NCI-H187 treated with DMSO at 0.1 percent for 48 hours (cell line): ENCODE measurements at places on chromosomes 7 and 10.

DNA sequence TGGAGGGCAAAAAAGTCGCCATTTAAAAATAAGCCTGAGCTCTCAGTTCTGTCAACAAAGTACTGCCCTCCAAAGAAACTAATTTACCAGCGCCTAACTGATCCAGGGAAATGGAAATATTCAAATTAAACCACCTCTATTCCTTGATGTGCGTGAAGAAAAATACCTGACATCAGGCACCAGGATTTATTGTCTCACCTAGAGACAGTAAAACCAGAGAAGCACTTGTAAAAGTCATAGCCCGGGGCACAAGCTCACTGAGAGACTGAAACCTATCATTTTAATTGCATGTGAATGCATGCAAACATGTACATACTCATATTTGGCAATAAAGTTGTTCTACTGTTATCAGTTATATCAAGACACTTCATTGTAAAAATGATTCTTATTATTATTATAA is 147.3 kb upstream of the VSTM2A start:
- DNase-seq, result no peak

GRCh38 chr7:123600876-123601275 is 745 bp upstream of the ASB15 start:
- no peak for DNase-seq

- DNase-seq, result no peak
Observed at GRCh38 chr7:46660402-46660980, 739.4 kb upstream of the IGFBP3 start.

GRCh38 chr10:88253-88652 is 39.2 kb upstream of the TUBB8 start:
- DNase-seq, result no peak

DNA sequence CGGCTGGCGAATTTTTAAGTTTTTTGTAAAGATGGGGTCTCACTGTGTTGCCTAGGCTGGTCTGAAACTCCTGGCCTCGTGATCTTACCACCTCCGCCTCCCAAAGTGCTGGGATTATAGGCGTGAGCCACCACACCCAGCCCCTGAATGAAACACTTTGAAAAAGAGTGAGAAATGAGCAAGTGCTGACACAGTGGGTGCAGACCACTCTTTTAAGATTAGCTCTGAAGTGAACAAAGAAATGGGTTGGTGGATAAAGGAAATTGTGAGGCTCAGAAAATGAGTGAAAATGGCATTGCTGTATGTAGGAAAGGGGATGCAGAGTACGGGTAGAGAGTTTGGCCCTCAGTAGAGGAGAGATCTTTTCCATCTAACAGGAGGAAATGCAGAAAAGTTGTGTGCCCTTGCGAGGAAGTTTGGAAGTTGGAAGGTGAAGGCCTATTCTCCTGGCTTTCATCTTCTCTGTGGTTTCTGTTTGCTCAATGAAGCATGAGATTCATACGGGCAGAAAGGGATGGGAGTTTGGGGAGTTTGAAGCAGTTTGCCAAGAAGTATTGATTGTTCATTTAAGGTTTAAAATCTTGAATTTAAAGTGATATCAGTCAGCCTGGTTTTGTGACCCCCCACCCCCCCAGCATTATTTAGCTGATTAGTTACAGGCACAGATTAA is 11.0 kb downstream of the MAPK8 start:
- no peak for DNase-seq

GRCh38 chr10:42753507-42754154 is 29.0 kb upstream of the BMS1 start:
- DNase-seq, result no peak

DNA sequence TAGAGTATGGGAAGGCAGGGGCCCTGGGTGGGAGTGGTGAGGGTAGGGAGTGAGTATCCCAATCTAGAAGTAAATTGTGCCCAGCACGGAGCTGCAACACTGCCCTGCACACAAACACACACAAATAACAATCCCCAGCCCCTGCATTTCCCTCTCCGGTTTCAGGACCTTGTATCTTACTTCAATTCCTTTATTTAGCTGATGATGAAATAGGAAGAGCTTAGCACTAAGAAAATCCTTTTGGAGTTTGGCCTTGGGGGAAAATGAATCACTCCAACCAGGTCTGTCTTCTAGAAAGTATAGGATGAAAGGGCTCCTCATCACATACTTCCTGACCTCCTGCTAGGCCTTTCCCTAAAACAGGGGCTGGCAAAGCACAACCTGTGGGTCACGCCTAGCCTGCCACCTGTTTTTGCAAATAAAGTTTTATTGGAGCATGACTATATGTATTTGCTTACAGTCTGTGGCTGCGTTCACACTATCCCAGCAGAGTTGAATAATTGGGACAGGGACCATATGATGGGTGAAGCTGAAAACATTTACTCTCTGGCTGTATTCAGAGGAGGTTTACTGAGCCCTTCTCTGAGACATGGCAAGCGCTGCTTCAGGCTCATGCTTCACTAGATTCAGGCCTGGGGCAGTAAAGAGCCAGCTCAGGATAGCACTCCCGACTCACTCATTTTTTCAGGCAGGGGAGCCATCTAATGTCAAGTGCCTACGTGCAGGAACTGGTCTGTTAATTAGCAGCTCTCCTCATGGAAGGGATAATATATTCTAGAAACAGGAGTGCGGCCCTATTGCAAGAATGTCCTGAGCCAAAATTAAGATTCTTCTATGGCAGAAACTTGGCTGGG is 111.0 kb downstream of the EGFR start:
- DNase-seq, result no peak

DNA sequence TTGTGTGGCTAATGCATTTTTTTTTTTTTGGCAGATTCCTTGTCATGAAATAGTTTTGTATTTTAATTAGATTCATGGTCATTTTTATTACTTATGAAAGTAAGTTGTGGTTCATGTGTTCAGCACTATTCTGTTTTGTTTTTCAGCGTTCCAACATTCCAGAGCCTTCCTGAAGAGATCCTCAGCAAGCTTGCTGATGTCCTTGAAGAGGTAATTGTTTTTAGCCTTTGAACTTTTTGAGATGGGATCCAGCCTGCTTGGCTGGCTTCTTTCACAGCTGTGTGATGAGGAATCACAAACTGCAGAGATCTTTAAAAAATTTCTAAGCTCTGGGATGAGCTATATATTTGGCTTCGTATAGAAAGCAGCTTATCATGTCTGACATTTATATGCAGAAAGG is 208.0 kb upstream of the CSTF2T start:
- DNase-seq, result no peak

DNA sequence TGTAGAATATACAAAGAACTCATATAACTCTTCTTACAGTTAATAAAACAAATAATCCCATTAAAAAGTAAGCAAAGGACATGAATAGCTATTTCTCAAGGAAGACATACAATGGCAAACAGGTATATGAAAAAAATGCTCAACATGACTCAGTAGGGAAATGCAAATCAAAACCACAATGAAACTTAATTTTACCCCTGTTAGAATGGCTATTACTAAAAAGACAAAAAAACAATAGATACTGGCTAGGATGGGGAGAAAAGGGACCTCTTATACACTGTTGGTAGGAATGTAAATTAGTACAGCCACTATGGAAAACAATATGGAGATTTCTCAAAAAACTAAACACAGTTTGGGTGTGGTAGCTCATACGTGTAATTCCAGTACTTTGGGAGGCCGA is 37.8 kb downstream of the HERPUD2 start:
- no peak for DNase-seq

- no peak for DNase-seq
Observed at GRCh38 chr10:60454336-60454735, 64.7 kb upstream of the ANK3 start.

- no peak for DNase-seq
Observed at GRCh38 chr7:117323851-117324711, 1.2 kb upstream of the WNT2 start.

DNA sequence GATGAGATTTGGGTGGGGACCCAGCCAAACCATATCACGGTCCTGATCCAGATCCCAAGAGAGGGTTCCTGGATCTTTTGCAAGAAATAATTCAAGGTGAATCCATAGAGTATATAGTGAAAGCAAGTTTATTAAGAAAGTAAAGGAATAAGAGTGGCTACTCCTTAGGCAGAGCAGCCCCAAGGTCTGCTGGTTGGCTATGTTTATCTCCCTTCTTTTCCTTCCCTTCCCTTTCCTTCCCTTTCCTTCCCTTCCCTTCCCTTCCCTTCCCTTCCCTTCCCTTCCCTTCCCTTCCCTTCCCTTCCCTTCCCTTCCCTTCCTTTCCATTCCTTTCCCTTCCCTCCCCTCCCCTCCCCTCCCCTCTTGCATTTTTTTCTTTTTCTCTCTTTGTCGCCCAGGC is 35.2 kb downstream of the OTUD1 start:
- no peak for DNase-seq

- DNase-seq, result no peak
Observed at GRCh38 chr10:3692387-3692999, 92.5 kb downstream of the KLF6 start.

DNA sequence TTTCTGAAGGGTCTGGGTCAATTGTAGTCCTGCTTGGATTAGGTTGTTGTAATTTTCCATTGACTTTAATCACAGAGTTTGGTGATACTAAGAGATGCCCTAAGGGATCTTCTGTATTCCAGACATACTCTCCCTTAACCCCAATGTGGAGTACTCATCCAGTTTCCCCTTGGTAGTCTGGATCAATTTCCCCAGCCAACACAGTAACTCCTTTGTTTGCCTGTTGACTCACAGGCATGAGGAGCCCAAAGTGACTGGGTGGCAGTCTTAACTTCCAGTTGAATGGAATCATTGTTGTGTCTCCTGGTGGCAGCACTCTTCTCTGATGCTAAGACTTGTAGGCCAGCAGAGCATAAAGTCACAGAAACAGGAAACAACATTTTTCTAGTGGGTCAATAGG is 41.5 kb upstream of the PIK3CG start:
- no peak for DNase-seq

- no peak for DNase-seq
Observed at GRCh38 chr7:110156511-110156910, 934.4 kb upstream of the LRRN3 start.

GRCh38 chr7:4774658-4775249 is 669 bp upstream of the AP5Z1 start:
- no peak for DNase-seq

- no peak for DNase-seq
Observed at GRCh38 chr7:123023126-123023525, 27.6 kb upstream of the TAS2R16 start.

GRCh38 chr10:51257511-51258248 is 183.4 kb downstream of the PRKG1 start:
- DNase-seq, result no peak

- DNase-seq, result no peak
Observed at GRCh38 chr7:76316984-76317781, 14.7 kb downstream of the HSPB1 start.

DNA sequence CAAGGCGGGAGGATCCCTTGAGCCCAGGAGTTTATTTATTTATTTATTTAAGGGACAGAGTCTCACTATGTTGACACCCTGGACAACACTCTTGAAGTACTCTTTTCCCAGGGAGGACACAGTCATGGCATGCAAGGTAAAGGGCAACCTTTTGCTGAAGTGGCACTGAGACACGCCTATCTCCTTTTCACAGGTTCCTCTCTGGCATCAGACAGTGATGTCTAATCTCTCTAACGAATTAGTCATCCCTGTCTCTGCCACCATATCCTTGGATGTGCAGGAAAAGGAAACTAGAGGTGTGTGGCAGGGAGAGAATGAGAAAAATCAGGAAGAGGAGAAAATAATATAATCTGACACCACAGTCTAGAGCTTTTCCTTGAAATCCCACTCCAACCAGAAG is 19.5 kb downstream of the CPVL start:
- DNase-seq, result no peak

DNA sequence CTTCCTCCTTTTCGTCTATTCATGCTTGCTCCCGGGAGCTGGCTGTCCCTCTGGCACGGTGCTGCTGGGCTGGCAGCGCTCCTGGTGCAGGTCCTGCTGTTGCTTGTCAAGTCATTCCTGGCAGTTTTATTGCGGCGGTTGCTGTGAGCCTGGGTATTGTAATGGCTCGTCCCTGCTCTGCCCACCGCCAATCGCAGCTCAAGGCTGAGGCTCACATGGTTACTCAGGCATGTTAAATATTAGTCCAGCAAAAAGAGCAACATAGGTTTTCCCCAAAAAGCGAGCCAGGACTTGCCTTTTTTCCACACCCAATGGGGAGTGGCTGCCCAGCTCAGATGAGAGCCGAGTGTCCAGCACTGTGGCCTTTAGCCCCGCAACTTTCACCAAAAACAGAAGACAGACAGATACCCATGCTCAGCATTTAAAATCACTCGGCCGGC is 492.9 kb upstream of the FOXK1 start:
- DNase-seq, result no peak

DNA sequence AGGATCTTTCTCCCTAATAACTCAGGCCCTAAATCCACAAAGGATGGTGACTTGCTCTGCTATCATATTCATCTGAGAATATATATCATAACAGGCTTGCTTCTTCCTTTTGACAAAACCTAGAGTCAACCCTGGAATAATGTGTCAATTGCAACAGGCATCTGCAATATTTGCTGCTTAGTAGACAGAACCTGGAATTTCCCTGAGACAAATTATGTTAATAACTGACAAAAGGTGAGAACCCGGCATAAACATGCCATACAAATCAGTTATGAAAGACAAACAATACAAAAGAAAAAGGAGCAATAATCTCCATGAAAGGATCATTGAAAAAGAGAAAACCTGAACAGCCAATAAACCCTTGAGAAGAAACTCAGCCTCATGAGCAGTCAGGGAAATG is 114.5 kb upstream of the CDCA7L start:
- DNase-seq, result no peak

GRCh38 chr7:43824963-43825362 is 44.4 kb downstream of the MRPS24 start:
- DNase-seq, result no peak

DNA sequence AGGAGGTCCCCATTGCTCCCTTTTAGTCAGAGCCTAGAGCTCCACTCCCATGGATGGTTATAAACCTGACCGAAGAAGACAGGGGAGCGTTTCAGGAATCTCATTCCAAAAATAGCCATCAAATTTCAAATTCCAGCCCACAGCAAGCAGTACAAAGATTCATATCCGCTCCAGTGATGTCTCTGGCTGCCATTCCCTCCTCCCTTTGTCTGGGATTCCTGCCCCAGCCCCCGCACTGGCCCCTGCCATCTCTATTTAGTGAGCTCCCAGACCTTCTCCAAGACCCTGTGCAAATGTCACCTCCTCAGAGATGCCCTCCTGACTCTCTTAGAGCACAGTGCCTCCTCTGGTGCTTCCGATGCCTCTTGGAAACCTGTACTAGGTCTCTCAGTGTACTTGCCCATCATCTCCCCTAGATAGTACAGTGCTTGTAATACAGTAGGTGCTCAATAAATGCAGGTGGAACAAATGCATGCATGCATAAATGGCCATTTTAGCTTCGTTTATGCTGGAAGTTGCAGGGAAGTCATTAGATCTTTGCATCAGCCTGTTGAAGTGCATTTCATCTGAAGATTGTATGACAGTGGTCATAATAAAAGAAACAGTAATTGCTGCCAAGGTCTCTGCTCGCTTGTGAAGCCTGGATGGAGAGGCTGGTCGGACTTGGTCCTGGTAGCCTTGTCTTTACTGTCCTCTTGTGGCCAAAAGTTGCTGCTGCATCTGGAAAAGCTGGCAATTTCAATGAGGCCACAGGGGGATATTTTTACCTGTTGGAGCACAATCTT is 32.0 kb upstream of the HABP2 start:
- no peak for DNase-seq
